BE2C (cell line): ENCODE measurements at places on chromosomes 11 and 22.
A peak's percentile ranks its signal among the peaks of the same experiment; 100 is the strongest.

DNA sequence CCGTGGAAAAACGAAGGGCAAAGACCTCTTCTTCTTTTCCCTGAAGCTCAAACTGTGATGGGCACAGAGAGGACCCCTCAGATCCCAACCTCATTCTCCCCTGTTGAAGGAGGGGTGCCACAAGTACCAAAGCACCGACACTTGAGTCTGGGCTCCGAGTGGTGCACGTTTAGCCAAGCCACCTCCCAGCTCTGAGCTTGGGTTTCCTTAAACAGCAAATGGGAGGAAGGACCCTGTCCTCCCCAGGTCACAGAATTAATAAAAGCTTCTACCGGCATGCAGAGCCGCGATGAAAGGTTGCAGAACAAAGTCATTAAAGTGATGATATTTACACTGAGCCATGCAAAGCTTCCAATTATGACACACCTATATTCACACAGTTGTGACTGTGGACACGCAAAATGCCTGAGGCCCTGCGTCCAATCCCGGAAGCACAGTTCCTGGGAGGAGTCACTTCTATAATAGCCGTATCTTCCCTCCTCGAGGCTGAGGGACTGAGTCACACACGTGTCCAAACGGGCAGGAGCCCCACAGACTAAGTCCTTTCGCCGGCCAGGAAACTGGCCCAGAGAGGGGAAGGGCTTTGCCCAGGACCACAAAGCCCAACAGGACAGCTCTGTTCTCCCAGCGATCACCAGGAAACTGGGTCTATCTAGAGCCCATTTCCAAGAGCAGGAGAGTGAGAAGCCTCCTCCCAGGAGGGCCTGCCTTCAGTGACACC lies 922 bp upstream of the CSNK1E start:
- DNase-seq: peak; percentile 68

- DNase-seq: peak; percentile 26
Observed at GRCh38 chr11:96464700-96465307, 75.0 kb downstream of the JRKL start.

GRCh38 chr11:32136657-32137056 lies 45.8 kb downstream of the RCN1 start:
- DNase-seq: no peak

- DNase-seq: no peak
Observed at GRCh38 chr11:45654231-45655011, 11.0 kb downstream of the CHST1 start.

- DNase-seq: no peak
Observed at GRCh38 chr11:36657610-36658267, 59.7 kb upstream of the RAG2 start.

- no peak for DNase-seq
Observed at GRCh38 chr22:27489178-27489675, 312.3 kb downstream of the MN1 start.

- DNase-seq: no peak
Observed at GRCh38 chr11:35964841-35965240, 21.0 kb downstream of the LDLRAD3 start.

GRCh38 chr11:66415423-66415822 lies 5.4 kb upstream of the NPAS4 start:
- no peak for DNase-seq

DNA sequence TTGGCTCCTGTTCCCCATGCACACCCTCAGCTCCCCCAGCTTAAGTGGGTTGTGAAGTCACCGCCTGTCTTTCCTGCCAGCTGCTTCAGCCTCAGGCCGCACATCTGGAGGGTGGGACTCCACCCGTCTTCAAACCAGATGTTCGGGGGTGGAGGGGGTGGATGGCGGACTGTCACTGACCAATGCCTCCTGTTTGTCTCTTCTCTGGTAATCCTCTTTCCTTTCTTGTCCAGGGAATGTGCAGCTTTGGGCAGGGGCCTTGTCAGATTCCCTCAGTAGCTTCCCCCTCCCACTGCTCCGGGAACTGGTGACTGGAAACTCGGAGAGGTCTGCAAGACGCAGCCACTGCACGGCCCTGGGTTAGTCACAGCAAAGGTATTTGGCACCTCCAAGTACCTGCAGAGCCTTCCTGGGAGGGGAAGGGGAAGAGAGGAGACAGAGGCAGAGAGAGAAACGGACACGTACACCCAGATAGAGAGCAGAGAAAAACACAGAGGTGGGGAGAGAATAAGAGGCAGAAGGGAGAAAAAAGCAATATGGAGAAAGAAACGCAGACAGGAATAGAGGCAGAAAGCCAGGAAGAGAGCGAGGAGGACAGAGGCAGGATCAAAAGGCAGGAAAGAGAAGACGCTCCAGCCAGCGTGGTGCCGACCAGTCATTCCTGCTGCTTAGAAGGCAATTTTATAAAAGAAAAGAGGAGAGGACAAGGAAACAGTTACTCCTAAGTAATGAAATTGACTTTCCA lies 56.1 kb upstream of the TIMP3 start:
- no peak for DNase-seq

GRCh38 chr11:103631841-103632240 lies 404.6 kb upstream of the DDI1 start:
- DNase-seq: no peak

DNA sequence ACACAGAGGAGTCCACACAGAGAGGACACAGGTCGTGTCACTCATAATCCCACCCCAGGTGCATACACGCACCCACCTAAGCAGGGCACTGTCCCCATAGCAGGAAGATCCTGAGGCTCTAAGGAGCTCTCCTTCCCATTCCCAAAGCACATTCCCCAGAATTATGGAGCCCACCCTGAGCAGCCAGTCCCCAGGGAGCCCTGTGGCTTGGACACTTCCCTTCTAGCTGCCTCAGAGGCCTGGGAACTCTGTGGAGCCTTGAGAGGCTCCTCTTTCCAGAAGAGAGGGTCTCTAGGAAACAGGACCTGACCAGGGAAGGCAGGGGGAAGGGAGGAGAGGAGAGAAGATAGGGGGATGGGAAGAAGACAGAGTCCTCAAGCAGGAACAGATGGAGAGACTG lies 29.8 kb downstream of the ARHGEF17 start:
- DNase-seq: no peak

- DNase-seq: no peak
Observed at GRCh38 chr11:130631119-130631518, 182.7 kb downstream of the ADAMTS15 start.

GRCh38 chr22:36339171-36340065 lies 48.3 kb downstream of the MYH9 start:
- DNase-seq: no peak

DNA sequence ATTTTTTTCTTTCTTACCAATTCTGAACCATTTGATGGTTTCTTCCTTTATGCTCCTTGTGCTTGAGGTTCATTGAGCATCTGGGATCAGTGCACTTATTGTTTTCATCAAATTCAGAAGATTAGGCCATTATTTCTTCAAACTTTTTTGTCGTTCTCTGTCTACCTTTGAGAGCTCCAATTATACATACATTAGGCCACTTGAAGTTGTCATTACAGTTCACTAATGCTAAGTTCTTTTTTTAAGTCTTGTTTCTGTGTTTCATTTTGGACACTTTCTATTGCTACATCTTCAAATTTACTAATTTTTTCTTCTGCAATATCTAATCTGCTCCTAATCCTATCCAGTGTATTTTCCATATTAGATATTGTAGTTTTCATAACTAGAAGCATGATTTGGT lies 40.8 kb downstream of the CDPF1 start:
- DNase-seq: no peak

GRCh38 chr11:11709447-11710239 lies 87.8 kb upstream of the GALNT18 start:
- no peak for DNase-seq

- no peak for DNase-seq
Observed at GRCh38 chr22:50086526-50086925, 1.3 kb upstream of the MLC1 start.

DNA sequence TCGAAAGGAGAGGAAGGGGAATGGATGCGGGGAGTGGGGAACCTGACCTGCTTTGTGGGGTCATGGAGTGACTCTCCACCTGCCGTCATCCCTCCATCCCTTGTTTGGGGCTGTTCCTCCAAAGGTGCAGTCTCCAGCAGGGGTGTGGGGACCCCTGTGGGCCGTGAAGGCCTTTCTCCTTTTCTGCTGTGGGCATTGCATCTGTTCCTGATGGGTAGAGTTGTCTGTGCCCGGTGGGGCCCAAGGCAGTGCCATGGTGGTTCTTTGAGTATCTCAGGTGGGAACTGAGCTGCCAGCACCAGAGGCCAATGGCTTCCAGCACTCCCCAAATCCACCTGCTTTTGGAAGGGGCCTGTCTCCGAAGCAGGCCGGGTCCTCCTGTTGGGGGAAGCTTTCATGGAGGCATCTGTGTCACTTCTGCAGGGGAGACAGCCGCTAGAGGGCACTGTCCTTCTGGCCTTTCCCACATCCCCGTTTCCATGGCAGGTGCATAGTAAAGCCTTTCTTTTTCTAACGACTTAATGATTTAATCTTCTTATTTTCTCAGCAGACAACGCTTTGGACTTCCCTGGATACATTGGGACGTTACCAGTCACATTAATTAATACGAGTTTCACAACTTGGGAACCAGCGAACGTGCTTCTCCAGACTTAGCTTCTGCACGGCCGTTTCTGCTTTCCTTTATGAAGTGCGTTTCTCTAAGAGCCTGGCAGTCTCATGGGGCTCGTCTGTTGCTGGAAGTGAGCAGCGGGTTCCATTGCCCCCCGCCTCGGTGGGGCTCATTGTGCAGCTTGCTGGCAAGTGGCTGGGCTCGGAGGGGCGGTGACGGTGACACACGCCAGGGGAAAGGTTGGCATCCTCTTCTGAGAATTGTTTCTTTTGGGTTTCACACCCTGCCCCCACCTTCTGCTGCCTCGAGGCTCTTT lies 57.1 kb downstream of the PARVB start:
- peak; percentile 83 for DNase-seq

- DNase-seq: no peak
Observed at GRCh38 chr11:77654770-77655434, 17.3 kb upstream of the CLNS1A start.
